ENCODE measurements at places on chromosomes 7 and 10.

- DNase-seq = no peak
Observed at GRCh38 chr10:124650820-124651401, 93.3 kb downstream of the FAM53B start.

GRCh38 chr10:132640326-132641125, 102.9 kb downstream of the INPP5A start:
- no peak for DNase-seq

DNA sequence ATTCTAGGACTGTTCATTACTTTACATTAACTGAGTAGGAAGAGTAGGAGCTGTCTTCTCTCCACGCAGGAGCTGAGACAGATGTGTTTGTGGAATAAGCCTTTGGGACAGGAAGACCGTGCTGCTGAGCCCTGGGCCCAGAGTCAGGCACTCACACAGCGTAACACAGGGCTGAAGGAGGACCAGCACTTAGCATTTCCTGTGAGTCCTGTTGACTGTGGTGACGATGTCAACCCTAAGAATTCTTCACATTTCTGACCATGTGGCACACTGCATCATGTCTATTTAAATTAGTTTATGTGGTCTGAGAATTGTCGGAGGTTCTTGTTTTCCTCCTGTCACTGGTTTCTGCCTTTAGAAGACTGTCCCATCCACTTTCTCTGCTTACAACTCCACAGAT, 117.2 kb downstream of the PIP4K2A start:
- DNase-seq = no peak

- DNase-seq = no peak
Observed at GRCh38 chr10:126528315-126528835, 140.1 kb upstream of the ADAM12 start.

GRCh38 chr7:44219371-44220045, 18.7 kb downstream of the YKT6 start:
- no peak for DNase-seq

GRCh38 chr10:44478876-44479705, 94.2 kb upstream of the CXCL12 start:
- DNase-seq = no peak

GRCh38 chr10:33617381-33618080, 283.1 kb upstream of the NRP1 start:
- no peak for DNase-seq

DNA sequence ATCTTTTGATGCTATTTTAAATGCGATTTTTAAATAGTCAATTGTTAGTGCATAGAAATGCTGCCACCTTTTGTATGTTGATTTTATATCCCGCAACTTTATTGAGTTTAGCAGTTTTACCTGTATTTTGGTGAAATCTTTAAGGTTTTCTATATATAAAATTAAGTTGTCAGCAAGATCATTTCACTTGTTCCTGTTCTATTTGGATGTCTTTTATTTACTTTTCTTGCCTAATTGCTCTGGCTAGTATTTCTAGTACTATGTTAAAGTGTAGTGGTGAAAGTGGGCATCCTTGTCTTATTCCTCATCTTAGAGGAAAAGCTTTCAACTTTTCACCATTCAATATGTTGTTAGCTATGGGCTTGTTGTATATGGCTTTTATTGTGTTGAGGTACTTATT, 813.3 kb upstream of the CELF2 start:
- DNase-seq = no peak

DNA sequence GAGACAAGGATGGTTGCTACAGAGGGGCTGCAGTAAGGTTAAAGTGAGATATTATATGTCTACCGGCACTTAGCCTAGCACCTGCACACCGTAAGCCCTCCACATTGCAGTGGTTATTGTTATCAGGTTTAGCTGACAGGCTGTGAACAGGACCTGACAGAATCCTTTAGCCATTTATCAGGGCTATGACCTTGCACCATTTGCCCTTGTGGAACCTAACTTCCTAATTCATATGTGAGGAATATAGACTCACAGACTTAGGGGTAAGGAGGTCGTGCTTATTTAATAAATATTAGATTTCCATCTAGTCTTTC, 10.1 kb downstream of the NCOA4 start:
- no peak for DNase-seq

GRCh38 chr10:104183682-104184081, 48.5 kb downstream of the CFAP43 start:
- DNase-seq = no peak

DNA sequence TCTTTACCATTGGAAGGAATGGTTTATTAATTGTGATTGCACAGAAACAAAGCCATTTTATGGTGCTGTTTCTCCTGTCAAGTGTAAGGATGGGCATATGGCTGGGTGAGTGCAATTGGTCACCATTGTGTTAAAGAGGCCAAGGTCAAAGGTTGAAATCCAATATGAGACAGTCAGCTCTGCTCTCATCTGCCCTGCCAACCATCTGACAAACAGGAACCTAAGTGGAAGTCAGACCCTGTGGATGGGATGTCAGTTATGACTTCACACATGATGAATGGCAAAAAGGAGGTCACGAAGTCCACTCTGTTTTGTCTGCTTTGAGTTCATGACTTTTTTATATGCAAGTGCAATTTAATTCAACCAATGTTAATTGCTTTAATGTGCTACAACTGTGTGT, 172.7 kb upstream of the TMEM229A start:
- no peak for DNase-seq

- no peak for DNase-seq
Observed at GRCh38 chr7:20642166-20642565, 26.7 kb downstream of the ABCB5 start.

GRCh38 chr7:46569133-46569465, 648.0 kb upstream of the IGFBP3 start:
- DNase-seq = no peak

- DNase-seq = no peak
Observed at GRCh38 chr7:33882040-33882837, 23.1 kb upstream of the BMPER start.

- no peak for DNase-seq
Observed at GRCh38 chr7:30411897-30412296, 66.7 kb downstream of the NOD1 start.

DNA sequence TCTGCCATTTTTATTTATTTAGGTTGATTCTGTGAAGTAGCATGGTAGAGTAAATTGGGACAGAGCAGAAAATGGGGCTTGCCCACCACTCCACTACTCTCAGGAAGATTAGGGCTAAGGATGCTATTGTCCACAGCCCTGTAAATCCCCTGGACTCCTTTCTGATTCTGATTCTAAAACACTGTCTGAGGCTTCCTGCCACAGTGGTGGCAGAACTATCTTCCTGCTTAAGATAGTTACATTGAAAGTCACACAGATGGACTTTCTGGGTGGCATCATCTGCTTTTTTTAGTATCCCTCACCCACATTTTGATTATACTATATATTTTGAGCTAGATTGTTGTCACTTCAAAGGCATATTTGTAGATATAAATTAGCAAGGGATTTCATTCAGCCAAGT, 50.0 kb downstream of the SPAM1 start:
- DNase-seq = no peak

DNA sequence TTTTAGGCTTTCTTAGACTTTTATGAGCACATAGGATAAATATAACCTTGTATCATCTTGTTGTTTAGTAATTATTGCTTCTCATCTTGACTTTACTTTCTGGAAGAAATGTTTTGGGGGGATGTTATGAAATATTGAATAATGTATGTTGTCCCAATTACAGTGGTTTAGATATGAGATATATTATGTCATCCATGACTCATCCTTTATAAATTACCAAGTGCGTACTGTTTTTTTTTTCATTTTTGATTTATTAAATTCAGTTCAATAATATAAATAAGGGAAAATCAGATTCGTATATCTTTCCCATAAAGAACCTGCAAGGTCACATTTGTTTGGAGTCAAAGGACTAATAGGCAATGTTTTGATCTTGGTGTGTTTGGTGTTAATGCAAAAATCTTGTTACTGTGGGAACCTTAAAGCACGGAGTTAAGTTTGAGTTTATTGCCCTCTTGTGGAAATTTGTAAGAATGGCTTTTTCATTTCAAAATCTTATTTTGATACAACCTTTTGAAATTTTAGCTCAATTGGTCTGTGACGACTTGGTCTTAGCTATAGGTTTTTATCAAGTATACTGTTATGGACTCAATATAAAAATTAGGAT, 108.6 kb downstream of the SRI start:
- DNase-seq = peak; percentile 29

- no peak for DNase-seq
Observed at GRCh38 chr10:33967606-33968120, 633.2 kb upstream of the NRP1 start.

GRCh38 chr10:31508234-31508633, 189.2 kb downstream of the ZEB1 start:
- no peak for DNase-seq

DNA sequence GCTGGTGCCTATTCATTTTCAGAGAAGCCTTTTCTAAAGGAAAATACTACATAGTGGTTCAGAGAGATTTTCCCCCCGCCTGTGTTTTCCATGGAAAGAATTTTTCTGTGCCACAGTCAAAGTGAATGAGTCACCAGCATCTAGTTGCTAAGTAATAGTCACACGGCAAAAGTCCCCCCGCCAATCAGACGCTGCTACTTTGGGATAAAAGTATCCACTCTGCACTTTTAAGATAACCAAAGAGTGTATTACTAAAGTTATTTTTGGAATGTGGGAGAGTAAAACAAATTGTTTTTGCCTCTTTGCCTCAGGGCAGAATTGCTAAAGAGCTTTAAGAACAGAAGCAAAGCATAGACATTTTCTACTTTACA, 23.5 kb downstream of the ABLIM1 start:
- DNase-seq = no peak

- DNase-seq = no peak
Observed at GRCh38 chr7:114468844-114469243, 54.2 kb downstream of the FOXP2 start.

DNA sequence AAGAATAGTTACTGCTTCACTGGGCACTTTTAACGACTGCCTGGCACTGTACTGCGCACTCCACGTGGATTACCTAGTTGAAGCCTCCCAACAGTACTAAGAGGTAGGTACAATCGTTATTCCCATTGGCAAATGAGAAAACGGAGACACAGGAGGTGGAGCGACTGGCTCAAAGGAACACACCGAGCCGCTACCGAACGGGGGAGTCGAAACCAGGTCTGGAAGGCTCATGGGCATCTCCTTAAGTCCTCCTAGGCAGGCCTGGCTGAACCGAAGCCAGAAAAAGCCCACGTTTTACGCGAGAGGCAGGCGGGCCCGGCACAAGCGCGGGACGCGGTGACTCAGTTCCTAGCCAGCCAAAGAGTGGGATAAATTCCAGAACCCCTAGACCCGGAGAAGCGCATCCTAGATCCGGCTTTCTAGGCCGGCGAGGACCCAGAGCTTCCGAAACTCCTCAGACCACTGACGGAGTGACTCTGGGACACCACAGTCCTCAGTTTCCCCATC, 472 bp downstream of the PDAP1 start:
- peak; percentile 6 for DNase-seq

DNA sequence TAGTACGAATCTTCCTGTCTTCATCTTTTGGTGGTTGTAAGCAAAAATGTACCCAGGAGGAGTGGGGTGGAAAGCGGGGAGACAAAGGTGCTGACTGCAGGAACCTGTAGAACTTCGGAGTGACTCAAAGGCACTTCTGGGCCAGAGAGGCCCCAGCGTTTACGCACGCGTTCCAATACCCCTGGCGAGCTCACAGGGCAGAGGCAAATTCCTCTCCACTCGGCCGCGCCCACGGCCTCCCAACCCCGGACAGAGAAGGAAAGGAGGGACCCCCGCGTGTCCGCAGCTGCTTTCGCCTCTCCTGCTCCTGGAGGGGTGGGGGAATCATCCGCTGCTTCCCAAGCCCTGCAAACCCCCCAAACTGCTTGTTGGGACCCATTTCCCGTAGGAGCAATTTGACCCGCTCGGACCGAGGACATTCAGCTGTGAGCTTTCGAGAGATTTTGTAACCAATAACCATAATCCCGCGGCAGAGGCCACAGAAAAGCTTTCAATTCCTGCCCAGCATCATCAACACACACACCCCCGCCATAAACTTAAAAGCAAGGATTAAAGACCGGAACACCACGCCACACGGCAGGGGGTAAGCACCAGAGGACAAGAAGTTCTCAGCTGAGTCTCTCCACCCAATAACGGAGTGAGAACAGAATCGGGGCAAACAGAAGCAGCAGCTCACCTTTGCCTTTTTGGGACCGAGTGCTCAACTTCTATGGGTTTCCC, 2.3 kb downstream of the IGF2BP3 start:
- peak; percentile 48 for DNase-seq

- DNase-seq = no peak
Observed at GRCh38 chr10:6177880-6178281, 24.9 kb upstream of the PFKFB3 start.

DNA sequence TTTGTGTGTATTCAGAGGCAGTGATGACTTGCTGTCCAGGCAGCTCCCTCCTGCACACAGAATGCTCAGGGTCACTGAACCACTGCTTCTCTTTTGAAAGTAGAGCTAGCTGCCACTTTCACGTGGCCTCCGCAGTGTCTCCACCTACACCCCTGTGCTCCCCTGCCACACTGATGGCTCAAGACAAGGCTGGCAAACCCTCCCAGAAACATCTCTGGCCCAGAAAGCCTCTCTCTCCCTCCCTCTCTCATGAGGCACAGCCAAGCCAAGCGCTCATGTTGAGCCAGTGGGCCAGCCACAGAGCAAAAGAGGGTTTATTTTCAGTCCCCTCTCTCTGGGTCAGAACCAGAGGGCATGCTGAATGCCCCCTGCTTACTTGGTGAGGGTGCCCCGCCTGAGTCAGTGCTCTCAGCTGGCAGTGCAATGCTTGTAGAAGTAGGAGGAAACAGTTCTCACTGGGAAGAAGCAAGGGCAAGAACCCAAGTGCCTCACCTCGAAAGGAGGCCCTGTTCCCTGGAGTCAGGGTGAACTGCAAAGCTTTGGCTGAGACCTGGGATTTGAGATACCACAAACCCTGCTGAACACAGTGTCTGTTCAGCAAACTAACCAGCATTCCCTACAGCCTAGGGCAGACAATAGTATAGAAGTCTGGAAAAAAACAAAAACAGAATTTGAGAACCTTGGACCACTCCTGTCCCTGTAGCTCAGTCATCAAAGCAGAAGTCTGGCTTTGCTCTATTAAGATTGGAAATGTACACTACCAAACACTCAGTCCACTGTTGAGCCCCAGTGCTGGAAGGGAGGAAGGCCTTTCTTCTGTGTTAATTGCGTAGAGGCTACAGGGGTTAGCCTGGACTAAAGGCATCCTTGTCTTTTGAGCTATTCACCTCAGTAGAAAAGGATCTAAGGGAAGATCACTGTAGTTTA, 15.8 kb downstream of the SCD start:
- DNase-seq = no peak

DNA sequence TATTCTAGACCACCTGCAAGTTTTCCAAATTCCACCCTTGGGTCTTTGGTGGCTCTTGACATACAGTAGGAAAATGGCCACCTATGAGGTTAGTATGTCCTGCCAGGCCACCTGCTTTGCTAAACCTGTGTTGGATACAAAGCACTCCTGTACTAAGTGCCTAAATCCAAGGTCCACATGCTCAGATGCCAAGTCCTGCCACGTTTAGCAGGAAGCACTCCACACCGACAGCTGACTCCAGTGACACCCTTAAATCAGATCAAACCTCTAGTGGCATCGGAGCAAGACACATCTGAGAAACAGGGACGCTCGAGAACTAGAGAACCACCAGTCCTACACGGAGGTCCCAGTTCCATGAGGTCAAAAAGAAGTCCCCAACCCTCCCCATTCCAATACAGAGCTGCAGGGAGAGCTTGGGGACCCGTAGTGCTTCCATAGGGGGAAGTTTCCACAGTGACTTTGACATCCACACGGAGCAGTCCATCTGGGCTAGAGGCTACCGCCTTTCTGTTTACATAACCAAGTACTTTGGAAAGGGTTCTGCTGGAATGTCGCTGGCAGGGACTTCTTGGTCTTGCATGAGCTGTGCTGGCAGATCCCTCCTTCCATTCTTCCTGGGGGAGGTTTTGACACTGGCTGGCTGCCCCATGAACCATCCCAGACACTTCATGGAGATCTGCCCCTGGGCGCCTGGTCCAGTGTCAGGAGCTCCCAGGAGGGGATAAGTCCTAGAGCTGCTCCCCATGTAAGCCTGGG, 290.6 kb downstream of the PRPF18 start:
- no peak for DNase-seq

Measured in NCI-H748 treated with DMSO at 0.1 percent for 48 hours (cell line).